GM06990 (cell line): ENCODE measurements at places on chromosomes 2 and 18.

DNA sequence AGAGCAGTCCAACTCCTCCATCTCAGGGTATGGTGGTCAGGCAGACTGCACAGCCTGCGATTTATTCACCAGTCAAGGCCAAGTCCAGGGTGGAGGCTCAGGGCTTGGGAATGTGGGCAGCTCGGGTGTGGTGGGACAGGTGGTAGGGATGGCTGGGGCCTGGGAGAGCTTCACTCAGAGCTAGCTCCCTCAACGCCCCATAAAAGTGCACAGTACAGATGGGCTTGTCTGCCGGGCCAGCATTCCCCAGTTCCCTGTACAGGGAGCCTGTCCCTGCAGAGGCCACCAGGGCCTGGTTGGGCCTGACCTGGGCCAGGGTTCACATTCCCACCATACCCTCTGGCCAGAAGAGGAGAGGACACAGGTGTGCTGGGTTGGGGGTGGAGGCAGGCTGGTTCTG lies 49.2 kb upstream of the OTOS start:
- DNase-seq, result no peak

DNA sequence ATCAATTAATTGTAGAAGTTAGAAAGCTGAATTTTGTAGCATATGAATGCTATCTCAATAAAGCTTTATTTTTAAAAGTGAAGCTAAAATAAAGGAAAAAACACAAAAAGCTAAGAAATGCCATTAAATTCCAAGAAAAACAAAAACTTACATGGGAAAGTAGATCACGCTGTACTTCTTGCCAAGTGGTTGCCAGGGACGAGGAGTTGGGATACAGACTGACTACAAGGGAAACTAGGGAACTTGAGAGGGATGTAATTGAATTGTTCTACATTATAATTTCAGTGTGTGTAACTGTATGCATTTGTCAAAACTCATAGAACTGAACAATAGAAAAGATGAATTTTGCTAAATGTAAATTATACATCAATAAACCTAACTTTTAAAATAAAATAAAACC lies 108.1 kb downstream of the DYM start:
- DNase-seq, result no peak

DNA sequence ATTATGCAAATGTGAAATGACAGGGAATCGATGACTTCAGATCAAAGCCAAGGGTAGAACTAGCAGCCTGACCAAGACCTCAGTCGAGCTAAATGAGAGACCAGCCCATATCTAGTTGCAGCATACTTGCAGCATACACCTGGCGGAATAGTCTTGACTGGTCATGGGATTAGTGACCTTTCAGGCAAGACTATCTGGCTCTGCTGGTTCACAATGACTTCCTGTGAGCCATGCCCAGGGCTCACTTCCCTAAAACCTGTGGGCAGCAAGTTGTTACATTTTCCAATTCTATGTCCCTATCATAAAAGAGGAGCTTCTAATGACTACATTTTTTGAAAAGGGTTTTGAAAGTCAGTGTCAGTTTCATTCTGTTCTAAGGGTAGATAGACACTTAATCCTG lies 1624.9 kb upstream of the CELF4 start:
- no peak for DNase-seq

DNA sequence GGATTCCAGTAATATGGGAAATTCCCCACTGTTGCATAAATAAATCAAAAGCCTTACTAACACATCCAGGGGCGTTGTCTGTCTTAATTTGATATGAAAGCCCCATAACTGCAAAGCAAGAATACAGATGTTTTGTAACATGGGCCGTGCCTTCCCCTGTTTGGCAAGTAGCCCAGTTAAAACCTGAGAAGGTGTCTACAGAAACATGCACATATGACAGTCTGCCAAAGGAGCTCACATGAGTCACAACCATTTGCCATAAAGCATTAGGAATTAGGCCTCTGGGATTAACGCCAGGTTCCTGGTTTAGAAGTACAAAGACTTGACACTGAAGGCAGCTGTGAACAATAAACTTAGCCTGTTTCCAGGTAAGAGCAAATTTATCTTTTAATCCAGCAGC lies 43.1 kb upstream of the LONRF2 start:
- DNase-seq, result no peak

GRCh38 chr18:48947092-48947491 lies 3.7 kb downstream of the SMAD7 start:
- no peak for DNase-seq

- DNase-seq, result no peak
These were observed 192.6 kb downstream of the MGAT5 start for GRCh38 chr2:134446383-134447017.

GRCh38 chr18:68925268-68925667 lies 127.4 kb downstream of the CCDC102B start:
- no peak for DNase-seq

- DNase-seq, result no peak
These were observed 529.1 kb downstream of the IRS1 start for GRCh38 chr2:226270285-226271058.

DNA sequence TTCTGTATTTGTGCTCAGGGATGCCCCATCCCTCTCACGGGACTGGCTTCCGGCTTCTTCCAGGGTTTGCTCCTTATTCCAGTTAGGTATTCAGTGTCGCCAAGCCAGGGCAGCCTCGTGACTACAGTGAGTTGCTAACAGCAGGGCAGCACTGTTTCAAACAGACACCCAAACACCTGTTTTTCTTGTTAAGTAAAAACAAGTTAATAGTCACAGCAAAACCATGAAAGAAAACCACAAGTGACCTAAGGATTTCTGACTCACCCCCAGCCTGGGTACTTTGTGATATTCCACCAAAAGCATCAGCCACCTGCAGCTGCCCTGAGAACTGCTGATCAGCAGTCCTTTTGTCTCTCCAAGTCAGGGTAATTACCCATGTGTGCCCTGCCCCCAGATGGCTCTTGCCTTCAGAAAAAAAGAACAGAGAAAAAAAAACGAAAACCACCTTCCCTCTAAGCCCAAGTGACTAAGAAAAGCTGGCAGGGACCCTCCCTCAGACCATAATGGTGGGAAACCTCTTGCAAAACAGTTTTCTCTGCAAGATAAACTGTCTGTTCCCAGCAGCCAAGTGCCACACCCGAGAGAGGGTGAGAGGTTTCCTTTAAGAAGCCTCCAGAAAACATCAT lies 178.2 kb downstream of the ANAPC1 start:
- DNase-seq, result peak; percentile 46

GRCh38 chr2:235556086-235556485 lies 62.2 kb downstream of the AGAP1 start:
- DNase-seq, result no peak

- no peak for DNase-seq
These were observed 27.2 kb upstream of the FAM136A start for GRCh38 chr2:70328921-70329561.

DNA sequence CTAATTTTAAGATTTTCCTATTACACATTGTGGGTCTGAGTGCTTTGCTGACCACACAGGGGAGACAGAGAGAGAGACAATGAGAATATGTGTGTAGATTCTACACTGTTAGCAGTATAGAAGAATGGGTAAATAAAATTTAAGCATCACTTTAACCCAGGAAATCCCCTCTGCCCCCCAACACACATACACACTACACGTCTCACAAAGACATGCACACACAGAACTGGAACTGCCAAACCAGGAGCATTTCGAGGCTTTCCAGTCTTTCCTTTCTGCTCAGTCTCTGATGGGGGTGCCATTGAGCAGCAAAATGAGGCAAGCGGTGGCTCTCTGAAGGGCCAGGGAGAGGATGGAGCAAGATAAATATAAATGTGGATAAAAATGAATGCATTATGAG lies 2.5 kb downstream of the MERTK start:
- no peak for DNase-seq

DNA sequence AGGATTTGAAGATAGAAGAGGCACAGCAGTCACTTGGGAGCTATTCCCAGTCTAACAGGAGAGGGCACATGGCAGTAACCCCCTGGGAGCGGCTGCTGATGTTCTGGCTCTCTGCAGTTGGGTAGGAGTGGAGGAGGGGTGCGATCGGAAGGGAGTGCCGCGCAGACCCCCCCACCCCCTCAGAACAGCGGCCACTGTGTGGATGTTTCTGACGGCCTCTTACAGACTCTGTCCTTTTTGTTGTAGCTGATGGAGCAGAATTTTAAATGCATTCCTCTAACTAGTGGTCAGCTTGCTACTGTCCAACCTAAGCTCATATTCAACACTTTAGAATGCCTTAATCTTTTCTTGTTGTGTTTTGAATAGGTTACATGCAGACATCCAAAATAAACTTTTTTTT lies 127.9 kb downstream of the AGAP1 start:
- DNase-seq, result no peak

DNA sequence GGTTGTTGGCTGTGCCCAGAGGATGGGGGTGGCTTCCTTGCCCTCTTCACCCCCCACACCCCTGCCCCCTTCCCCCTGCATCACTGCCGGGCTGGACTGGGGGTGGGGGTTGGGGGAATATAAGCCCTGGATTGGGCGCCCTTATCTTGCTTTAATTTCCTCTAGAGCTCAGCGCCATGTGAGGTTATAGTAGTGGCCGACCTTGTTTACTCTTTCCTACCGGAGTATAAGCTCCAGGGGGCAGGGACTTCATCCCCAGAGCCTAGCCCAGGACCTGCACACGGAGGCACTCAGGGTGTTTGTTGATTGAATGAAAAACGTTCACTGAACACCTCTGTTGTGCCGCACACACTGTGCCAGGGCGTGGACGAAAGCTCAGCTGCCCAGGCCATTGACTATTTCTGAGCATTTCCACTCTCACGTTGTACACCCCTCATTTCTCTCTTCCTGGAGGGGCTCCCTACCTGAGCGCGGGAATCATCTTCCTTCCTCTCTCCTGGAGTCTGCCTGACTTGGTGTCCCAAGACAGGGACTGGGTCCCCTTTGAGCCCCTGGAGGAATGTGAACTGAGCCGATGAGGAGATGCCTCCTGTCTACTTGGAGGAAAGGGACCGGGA lies 9.3 kb upstream of the SPATA3 start:
- DNase-seq, result no peak

GRCh38 chr2:138365581-138365980 lies 136.0 kb upstream of the SPOPL start:
- no peak for DNase-seq

- no peak for DNase-seq
These were observed 300.9 kb upstream of the STON1 start for GRCh38 chr2:48229063-48229462.

DNA sequence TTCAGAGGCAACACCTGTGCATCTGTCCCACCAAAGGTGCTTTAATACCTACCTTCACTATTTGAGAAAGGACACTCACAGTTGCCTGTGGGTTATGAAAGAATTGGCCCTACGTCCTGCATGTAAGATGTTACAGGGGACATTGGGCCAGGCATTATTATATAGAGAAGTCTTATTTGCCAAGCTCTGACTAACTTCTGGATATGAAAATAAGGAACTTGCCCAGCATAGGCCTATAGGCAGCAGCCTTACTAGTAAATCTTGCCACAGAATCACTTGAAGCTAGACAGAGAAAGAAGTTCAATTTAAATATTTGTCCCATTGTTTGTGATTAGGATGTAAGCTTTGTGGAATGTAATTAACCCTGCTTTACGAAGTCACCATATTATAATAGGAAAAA lies 41.7 kb downstream of the NLRC4 start:
- DNase-seq, result no peak

DNA sequence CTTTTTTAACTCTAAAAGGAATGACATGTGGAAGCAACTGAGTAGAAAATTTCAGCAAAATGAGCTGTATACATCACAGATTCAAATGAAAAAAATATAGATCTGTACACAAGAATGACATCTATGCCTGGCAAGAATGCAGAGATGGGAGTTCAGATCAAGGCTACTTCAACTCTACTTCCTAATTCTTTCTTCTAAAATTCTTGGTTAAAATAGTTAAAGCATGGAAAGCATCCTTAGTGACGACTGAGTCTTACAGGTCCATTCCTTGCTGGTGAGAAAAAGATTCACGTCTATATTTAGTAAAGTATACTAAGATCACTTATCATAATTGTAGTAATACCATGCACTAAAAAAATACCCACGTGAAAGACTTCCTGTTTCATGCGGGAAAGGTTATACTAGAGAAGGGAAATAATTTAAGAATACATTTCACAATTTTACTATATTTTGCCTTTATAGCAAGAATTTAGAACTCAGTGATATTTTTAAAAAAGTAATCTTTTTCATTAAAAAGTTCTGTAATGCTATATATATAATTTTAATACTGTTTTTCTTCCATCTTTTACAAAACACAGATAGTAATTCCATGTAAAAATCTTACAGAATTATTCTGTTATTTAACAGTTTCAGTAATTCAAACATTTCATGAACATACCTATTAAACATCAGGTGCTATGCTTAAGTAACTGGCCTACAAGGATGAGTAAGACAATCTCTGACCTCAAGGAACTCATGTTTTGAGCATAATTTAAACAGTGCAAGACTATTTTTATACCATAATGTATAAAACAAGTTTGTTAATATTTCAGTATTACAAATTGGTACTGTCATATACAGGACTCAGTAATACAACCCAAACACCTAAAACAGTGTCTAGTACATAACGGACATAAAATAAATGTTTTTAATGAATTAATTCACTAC lies 159.6 kb downstream of the BAZ2B start:
- DNase-seq, result no peak

GRCh38 chr2:98709535-98709934 lies 21.4 kb downstream of the MGAT4A start:
- no peak for DNase-seq

GRCh38 chr2:45274250-45274926 lies 265.1 kb upstream of the SIX2 start:
- no peak for DNase-seq
